ENCODE measurements at places on chromosomes 1 and 21.

DNA sequence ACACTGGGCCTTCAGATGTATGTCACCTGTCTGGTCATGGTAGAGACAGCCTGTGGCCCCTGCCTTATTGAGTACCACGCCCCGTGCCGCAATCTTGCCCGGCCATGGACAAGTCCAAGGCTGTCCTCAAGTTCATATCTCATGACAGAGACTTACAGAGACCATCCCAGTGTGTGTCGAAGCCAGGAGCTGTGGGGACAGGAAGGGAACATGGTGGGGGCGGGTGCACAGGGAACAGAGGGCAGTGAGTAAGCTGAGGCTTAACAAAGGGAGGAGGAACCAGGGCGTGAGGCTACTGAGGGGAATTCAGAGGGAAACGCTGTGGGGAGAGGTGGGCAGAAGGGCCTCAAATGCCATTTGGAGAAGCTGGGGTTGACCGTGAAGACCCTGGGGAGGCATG lies 75.8 kb downstream of the ALPL start:
- DNase-seq: no peak

DNA sequence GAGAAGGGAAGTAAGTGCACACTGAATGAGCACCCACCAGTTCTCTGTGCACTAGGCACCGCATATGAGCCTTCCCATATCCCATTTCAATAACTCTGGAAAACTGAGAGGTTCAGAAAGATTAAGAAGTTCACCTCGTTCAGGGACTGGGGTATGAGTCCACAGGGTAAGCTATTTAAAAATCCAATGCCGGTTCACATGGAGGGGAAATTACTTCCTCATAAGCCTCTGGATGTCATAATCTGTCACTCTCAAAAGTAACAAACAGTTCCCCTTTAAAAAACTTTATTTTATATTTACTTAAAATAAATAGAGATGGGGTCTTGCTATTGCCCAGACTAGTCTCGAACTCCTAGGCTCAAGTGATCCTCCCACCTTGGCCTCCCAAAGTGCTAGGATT lies 1.9 kb downstream of the OR2B11 start:
- DNase-seq: no peak

DNA sequence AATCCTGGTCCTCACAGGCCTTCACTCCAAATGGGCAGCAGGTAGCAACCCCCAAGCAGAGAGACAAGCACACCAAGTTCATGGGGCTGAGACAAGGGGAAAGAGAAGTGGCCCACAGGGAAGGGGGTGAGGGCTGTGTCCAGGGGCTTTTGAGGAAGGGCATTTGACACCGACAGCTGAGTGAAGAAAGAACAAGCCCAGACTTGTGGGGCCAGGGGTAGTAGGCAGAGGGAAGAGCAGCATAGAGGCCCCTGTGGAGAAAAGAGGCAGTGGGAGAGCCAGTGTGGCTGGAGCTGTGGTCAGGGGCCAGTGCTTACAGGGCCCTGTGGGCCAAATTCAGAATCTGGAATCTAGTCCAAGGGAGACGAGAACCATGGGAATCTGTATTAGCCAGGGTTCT lies 85.4 kb downstream of the IGSF21 start:
- no peak for DNase-seq

GRCh38 chr1:152086760-152087159 lies 2.1 kb downstream of the TCHHL1 start:
- no peak for DNase-seq

- DNase-seq: no peak
These were observed 10.6 kb downstream of the PGM1 start for GRCh38 chr1:63603810-63604209.

DNA sequence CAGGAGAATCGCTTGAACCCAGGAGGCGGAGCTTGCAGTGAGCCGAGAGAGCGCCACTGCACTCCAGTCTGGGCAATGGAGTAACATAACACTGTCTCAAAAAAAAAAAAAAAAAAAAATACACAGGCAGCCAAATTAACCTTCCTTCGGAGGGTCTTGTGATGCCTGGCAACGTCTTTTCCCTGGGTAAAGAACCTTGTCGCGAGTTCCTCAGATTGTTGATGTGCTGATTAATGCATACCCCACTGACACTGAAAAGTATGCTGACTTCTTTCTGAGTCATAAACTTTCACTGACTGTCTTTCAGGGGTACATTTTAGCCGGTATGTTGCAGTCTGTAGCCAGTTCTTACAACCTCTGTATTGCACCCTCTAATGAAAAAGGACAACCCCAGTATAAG lies 95.1 kb upstream of the SOD1 start:
- no peak for DNase-seq

GRCh38 chr1:240244968-240245628 lies 153.4 kb downstream of the FMN2 start:
- DNase-seq: no peak

GRCh38 chr1:118905196-118905595 lies 82.9 kb downstream of the TBX15 start:
- DNase-seq: no peak

- no peak for DNase-seq
These were observed 2.5 kb downstream of the ETV3 start for GRCh38 chr1:157135646-157136045.

GRCh38 chr1:108531444-108531843 lies 28.5 kb upstream of the EEIG2 start:
- no peak for DNase-seq

- DNase-seq: no peak
These were observed 464 bp downstream of the PARK7 start for GRCh38 chr1:7962014-7962335.

Data from NCI-H510A treated with DMSO at 0.1 percent for 48 hours (cell line).